ENCODE measurements at places on chromosomes 5 and 9.

- no peak for DNase-seq
Observed at GRCh38 chr9:79300068-79300467, 271.7 kb upstream of the TLE4 start.

GRCh38 chr5:129249886-129250285 lies 155.3 kb downstream of the ISOC1 start:
- no peak for DNase-seq

GRCh38 chr5:68253624-68254585 lies 38.3 kb downstream of the PIK3R1 start:
- DNase-seq: no peak

DNA sequence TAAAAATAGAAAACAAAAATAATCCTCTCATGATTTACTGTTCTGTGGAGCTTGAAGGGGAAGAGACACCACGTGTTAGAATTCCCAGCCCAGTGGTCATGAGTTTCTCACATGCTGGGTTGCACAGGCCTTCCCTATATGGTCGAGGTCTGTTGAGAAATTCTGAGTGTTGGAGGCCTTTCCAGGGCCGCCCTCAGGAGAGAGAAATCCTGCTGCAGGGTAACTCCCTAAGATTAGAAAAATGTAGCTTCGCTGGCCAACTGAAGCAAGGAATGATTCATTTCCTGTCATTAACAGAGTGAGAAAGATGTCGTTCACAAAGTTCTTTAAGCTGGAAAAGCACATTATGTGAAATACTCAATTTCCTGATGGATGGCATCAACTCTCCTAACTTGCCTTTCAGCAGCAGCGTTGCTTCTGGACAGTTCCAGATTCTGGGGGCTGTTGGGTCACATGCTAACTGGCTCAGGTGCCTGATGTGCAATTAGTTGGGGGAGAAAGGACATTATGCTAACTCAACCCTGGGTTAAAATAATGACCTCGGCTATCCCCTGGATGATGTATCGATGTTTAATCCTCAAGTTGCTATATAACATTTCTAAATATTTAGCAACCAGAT lies 104.8 kb upstream of the CD180 start:
- no peak for DNase-seq

GRCh38 chr9:15357050-15357653 lies 50.1 kb upstream of the TTC39B start:
- DNase-seq: no peak

DNA sequence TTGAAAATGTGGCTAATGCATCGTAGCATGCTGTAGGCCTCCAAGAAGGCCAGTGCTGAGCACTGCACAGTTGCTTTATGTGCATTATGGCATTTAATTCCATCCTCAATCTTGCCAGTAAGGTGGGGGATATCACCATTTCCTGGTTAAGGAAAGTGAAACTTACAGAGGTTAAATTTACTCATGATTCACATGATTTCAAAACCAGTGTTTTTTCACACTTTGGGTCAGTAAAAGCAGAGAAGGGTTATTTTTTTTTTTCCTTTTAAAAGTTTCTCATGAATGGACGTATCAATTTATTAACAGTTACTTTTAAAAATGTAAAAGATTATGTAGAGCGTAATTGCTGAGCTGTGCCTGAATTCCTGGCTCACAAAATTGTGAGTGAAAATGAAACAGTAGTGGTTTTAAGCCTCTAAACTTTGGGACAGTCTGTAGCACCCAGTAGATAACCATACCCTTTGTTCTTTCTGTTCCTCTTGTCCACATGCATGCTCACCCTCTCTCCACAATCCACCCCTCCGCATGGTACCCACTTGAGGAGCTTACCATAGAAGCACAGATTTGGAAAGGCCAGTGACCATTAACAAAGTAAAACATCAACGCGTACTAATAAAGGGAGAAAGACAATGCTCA lies 21.2 kb downstream of the MAST4 start:
- no peak for DNase-seq

GRCh38 chr9:97985058-97985861 lies 2.1 kb downstream of the ANP32B start:
- no peak for DNase-seq

GRCh38 chr5:158051036-158051435 lies 192.1 kb upstream of the CLINT1 start:
- DNase-seq: no peak

- no peak for DNase-seq
Observed at GRCh38 chr5:167945542-167946384, 345.7 kb upstream of the WWC1 start.

- DNase-seq: no peak
Observed at GRCh38 chr9:93814077-93814956, 140.8 kb downstream of the BARX1 start.

GRCh38 chr9:21852754-21853153 lies 50.3 kb downstream of the MTAP start:
- no peak for DNase-seq

GRCh38 chr5:124176692-124177091 lies 569.7 kb downstream of the ZNF608 start:
- no peak for DNase-seq

GRCh38 chr5:163841-164240 lies 27.5 kb upstream of the LRRC14B start:
- no peak for DNase-seq

GRCh38 chr5:111432883-111433536 lies 79.3 kb downstream of the STARD4 start:
- DNase-seq: no peak

DNA sequence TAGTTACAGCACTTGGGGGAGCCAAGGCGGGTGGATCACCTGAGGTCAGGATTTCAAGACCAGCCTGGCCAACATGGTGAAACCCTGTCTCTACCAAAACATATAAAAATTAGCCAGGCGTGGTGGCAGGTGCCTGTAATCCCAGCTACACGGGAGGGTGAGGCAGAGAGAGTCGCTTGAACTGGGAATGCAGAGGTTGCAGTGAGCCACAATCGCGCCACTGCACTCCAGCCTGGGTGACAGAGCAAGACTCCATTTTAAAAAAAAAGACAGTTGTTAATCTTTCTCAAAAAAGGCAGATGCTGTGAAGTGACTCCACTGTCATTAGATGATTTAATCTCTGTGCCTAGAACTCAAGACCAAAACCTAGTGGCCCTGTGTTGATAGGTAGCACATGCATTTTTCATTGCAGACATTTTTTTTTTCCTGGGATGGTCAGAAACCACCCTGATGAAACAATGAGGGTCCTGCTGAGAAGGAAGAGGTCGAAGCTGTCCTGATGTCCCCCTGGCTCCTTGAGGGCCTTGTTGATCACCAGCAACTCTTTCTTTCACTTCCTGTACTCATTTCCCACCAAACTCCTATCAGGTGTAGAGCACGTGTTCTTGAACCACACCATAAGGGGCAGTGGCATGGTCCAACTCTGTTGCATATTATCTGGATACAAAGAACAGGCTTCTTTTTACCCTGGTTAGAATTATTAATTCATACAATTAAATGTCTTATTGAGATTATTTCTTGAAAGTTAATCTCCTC lies 382.2 kb downstream of the ICE1 start:
- no peak for DNase-seq

Measured in anterior cingulate cortex (tissue), 58 donors.